ENCODE measurements at places on chromosomes 12 and 14. TPM values are rescaled to one million over a fixed set of nuclear protein-coding genes. Genes with fewer than 3 reads are reported as not detected.

The SOX5 gene
- 0.25 TPM for total RNA-seq

The THAP2 gene
- total RNA-seq, result 1.6 TPM

The ISM2 gene
- total RNA-seq, result not detected

The CKB gene
- total RNA-seq, result 6.3 TPM

The FOXN4 gene
- not detected for total RNA-seq

The PTPN11 gene
- total RNA-seq, result 46.0 TPM
